Bronchial epithelial cell (primary cell): ENCODE measurements at places on chromosomes 11 and 22. TPM values are rescaled to one million over a fixed set of nuclear protein-coding genes. Genes with fewer than 3 reads are reported as not detected.

GRCh38 chr11:110564676-110565356, 135.1 kb downstream of the FDX1 start:
- DNase-seq = no peak

- no peak for DNase-seq
Measured at GRCh38 chr22:49152127-49152938, 675.3 kb downstream of the BRD1 start.

DNA sequence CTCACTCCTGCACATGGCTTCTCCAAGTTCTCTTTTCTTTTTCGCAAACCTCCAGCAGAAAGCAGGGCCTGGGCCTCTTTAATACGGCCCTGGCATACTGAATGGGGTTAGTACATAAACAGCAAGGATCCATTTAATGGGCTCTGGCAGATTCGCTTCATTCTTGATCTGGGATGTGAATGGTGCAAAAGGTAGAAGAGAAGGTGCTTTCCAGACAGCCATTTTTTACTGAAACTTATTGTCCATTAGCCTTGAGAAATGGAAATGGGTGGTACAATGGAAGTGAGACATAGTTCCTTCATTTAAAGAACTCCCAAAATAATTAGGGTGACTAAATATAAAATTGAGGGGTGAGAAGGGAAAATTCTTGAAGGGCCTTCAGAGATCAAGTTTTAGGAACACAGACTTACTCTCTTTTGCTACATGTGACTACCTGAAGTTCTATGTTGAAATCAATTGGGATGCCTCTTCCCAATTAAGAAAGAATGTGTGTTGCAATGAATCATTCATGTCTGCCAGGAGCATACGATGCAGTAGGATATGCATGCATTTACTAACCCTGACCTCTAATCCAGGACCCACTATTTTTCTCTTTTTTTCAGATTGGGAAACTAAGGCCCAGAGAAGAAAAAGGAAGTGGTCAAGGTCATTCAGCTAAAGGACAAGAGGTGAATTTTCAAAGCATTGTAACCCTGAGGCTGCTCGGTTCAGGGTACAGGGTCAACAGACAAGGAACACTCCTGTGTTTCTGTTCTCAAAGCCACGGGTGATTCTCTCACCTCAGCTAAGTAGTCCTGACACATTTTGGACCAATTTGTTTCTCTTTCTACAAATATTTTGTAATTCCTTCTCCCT, 144.1 kb downstream of the BBOX1 start:
- peak; percentile 69 for DNase-seq

DNA sequence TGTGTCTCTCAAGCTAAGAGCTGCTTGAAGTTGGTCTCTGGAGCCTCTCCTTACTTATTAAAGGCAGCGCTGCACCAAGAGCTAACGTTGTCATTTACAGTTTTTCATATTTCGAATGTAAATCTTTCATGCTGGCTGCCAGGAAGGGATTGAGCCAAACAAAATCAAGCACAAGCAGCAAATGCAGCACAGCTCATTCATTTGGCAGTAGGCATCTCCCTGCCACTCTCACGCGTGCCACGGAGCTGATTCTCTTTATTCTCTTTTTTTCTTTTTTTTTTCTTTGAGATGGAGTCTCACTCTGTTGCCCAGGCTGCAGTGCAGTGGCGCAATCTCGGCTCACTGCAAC, 1.4 kb upstream of the VEGFB start:
- no peak for DNase-seq

- peak; percentile 100 for DNase-seq
Measured at GRCh38 chr11:9568854-9569587, 4.4 kb upstream of the WEE1 start.

- no peak for DNase-seq
Measured at GRCh38 chr11:80502511-80502910, 1061.7 kb upstream of the TENM4 start.

DNA sequence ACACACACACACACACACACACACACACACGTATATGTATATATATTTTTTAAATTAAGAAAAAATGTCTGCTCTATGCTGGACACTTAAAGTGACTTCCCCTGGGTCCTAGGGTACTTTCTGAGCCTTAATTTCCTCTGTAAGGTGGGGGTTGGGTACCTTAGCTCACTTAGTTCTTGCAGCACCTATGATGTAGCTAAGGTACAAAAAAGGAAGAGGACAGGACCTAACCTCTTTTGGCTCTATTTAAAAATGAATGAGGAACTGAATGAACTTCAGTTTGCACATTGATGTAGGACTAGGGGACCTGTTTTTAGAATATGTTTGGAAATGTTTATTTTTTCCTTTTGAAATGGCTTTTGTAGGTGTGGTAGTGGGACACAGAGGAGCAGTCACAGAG, 11.1 kb downstream of the SREBF2 start:
- DNase-seq = no peak

GRCh38 chr11:44548032-44548695, 17.3 kb upstream of the CD82 start:
- no peak for DNase-seq

GRCh38 chr11:111253131-111253530, 7.6 kb downstream of the POU2AF2 start:
- DNase-seq = no peak

DNA sequence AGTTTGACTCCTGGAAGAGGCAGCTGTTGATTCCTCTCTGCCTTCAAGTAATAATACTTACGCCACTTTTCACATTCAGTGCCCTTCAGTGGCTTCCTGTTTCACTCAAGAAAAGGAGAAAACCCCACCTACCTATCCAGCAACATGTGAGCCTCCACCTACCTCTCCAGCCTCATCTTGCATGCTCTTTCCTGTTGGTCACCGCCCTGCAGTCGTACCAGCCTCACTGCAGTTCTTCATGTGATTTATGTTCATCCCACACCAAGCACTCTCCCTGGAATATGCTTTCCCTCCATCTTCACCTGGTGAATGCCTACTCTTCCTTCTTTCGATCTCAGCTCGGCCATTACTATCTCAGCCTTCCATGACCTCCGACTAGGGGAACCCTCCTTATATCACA, 21.8 kb upstream of the YWHAH start:
- no peak for DNase-seq

DNA sequence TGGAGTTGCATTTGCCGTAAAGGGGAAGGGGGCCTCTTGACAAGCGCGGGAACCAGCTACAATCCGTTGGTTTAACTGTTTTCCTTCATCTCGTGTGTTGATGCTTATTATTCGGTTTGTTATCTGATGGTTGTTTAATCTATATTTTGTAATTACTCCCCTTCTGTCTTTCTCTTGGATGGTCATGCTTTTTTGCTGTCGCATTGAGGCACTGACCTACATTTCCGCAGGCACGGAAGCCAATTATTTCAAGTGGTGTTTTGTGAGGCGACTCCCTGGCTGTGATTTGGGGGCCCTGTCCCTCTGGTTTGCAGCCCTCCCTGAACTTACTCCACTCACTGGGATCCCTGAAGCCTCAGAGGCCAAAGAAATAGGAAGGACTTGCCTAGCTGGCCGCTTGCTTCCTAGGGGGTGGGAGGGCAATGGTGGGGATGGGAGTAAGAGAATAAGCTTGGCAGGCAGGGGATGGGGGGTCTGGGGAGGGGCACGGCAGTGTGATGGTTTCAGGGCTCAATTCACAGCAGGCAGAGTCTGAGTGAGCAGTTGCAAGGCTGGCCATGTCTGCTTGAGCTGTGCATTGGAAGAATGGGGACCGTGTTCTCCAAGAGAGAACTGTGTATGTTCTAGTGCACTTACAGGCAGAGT, 165.8 kb upstream of the B3GAT1 start:
- DNase-seq = no peak

DNA sequence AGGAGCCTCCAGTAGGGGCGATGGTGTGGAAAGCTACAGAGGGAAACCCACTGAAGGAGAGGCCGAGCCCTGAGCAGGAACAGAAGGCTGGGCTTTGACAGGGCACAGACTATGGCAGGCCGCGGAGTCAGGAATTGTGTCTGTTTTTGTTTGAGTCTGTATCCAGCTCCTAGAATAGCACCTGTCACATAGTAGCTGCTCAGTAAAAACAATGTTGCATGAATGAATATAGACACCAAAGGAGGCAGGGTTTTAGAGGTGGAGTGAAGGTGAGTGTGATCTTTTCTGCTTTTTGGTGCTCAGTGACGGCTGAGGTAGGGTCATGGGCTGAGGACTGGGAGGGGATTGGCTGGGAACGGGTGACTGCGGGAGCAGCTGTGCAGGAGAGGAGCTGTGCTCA, 18.5 kb upstream of the APOBEC3A start:
- DNase-seq = no peak

DNA sequence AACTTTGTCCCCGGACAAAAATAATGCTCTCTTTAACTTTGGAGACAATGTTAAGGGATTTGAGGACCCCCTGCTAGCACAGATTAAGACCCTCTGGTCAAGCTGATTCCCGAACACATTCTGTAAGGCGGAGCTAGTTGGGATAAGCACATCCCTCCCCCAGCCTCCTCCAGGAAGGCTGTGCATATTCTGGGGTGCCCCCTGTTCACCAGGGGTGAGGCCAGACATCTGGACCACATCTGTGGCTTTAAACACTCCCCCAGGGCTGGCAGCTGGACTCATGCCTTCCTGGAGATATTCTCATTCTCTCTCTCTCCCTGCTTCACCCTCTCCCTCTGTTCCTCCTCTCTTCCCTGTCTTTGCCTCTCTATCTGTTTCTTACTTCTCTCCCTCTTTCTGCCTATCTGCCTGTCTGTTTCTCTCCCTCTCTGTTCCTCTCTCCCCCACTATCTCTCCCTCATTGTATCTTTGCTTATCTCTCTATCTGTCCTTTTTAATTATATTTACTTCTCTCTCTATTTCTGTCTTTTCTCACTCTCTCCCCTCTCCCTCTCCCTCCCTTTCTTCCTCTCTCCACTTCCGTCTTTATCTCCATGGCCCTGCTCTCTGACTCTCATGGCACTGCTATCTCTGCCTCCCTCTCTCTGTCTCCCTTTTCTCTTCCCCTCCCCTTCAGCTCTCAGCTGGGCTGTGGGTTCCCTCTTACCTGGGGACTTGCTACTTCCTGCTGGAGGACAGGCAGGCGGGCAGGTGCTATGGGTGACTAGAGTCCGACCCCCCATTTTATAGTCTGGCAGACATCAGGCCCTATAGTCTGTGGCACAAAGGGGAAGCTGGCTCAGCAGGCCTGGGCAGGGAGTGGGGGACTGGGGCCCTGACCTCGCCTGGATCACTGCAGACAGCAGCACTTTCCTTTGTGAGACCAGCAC, at the start of gene CRYBB1:
TSS of gene CRYBB1 (minus strand) at position 757 of the 929 bp plus-strand sequence. CDS start 1,708 bp downstream, outside the sequence.
- DNase-seq = no peak

DNA sequence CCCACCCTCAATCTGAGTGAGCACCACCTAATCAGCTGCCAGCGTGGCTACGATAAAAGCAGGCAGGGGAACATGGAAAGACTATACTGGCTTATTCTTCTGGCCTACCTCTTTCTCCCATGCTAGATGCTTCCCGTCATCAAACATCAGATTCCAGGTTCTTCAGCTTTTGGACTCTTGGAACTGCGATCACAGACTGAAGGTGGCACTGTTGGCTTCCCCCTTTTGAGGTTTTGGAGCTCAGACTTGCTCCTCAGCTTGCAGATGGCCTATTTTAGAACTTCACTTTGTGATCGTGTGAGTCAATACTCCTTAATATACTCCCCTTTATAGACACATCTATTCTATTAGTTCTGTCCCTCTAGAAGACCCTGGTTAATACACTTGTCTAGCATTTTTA, 543.7 kb upstream of the RAG2 start:
- no peak for DNase-seq

GAL3ST1 gene
- total RNA-seq = 0.13 and 0.26 TPM in 2 replicates

SUSD2 gene
- total RNA-seq = under 0.01 and 0.13 TPM in 2 replicates

E2F8 gene
- total RNA-seq = 0.26 TPM in 2 replicates
